ENCODE measurements at places on chromosomes 12 and 14.
A peak's percentile ranks its signal among the peaks of the same experiment; 100 is the strongest.

GRCh38 chr12:89678225-89678624 lies 30.4 kb downstream of the ATP2B1 start:
- H3K4me1 ChIP-seq = peaks cover 10% of the 10 kb centered on the region
- no peaks in the 10 kb centered on the region for H3K27me3 ChIP-seq
- no peak overlapping the region for H3K4me3 ChIP-seq
- peaks cover 9% of the 10 kb centered on the region for H3K36me3 ChIP-seq
- no peak for DNase-seq

DNA sequence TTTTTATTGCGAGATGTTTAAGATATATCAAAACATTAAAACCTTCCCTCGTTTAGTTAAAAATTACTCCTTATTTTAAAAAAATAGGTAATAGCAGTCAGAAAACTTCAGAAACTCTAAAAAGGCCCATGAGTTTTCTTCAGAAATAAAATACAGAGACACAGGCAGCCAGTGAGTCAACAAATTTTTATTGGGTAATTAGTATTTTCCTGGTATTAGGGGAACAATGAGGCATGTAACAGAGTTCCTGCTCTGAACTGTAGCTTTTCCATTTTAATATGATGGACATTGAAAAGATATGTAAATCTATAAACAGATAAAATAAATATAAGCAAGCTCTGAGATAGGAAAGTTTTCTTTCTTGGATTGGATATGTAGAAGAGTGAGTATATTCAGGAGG lies 399 bp upstream of the ZNF705A start:
- DNase-seq = no peak
- H3K27me3 ChIP-seq = peaks cover 47% of the 10 kb centered on the region
- peaks cover 9% of the 10 kb centered on the region for H3K4me1 ChIP-seq
- no peaks in the 10 kb centered on the region for H3K36me3 ChIP-seq

DNA sequence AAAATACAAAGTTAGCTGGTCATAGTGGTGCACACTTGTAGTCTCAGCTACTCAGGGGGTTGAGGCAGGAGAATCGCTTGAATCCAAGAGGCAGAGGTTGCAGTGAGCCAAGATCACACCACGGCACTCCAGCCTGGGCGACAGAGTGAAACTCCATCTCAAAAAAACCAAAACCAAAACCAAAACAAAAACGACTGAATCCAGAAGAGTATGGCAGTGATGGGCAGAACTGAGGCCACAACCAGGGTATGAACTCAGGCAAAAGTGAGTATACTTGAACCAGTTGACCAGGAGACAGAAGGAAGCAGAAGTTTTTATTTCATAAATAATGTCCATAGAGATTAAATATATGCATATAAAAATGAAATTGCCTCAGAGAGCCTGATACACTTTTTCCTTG lies 620.0 kb upstream of the SEL1L start:
- H3K27ac ChIP-seq = no peak overlapping the region
- DNase-seq = no peak
- no peaks in the 10 kb centered on the region for H3K4me1 ChIP-seq
- H3K4me3 ChIP-seq = no peak overlapping the region
- no peaks in the 10 kb centered on the region for H3K27me3 ChIP-seq
- H3K36me3 ChIP-seq = no peaks in the 10 kb centered on the region

DNA sequence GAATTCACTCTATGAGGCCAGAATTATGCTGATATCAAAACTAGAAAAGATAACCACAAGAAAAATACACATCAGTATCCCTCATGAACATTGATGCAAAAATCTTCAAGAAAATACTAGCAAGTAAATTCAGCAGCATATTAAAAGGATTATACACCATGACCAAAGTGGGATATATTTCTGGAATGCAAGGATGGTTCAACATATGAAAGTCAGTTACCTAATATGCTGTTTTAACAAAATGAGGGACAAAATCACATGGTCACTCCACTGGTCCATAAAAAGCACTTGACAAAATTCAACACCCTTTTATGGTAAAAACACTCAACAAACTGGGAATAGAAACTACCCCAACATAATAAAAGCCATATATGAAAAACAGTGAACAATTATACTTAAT lies 40.3 kb downstream of the TECPR2 start:
- DNase-seq = no peak
- no peak overlapping the region for H3K27ac ChIP-seq
- H3K4me1 ChIP-seq = no peaks in the 10 kb centered on the region
- no peak overlapping the region for H3K4me3 ChIP-seq

DNA sequence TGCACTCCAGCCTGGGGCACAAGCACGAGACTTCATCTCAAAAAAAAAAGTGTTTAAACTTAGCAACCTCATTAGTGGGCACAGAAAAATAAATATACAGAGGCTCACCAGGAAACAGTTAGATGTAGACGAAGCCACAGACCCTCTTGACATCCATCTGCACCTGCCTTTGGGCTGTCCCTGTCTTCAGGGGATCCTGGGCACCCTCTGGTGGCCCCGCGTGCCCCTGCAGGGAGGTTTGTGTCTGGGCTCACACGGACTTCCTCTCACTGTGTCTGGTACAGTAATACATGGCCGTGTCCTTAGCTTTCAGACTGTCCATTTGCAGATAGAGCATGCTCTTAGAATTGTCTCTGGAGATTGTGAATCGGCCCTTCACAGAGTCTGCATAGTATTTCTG lies 916.5 kb downstream of the TMEM121 start:
- H3K4me3 ChIP-seq = no peak overlapping the region
- no peaks in the 10 kb centered on the region for H3K4me1 ChIP-seq
- no peak overlapping the region for H3K27ac ChIP-seq
- peak; percentile 81 for DNase-seq

DNA sequence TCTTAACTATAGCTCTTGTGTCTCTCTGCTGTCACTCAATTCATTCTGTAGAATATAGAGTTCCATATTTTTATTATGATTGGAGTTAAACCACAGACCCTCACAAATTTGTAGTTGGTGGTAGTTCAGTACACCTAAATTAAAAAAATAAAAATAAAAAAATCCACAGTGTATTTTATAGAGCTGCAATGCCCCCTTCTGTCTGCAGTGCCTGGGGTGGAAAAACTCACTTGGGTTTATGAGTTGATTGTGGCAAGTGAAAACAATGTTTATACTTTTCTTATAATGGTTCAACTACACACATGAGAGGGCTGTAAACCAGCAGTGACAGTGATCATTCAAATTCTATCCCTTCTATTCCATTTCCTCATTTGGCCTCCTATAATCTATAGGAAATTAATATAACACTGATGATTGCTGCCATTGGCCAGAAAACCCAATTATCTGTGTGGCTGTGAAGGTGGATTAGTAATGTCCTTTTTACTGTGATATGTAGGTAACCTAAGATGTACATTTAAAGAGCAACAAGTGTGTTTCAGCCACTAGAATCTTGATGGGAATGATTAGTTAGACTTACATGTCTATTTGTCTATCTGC lies 166.9 kb upstream of the LRIG3 start:
- H3K36me3 ChIP-seq = no peaks in the 10 kb centered on the region
- H3K27me3 ChIP-seq = no peaks in the 10 kb centered on the region
- no peak overlapping the region for H3K4me3 ChIP-seq

DNA sequence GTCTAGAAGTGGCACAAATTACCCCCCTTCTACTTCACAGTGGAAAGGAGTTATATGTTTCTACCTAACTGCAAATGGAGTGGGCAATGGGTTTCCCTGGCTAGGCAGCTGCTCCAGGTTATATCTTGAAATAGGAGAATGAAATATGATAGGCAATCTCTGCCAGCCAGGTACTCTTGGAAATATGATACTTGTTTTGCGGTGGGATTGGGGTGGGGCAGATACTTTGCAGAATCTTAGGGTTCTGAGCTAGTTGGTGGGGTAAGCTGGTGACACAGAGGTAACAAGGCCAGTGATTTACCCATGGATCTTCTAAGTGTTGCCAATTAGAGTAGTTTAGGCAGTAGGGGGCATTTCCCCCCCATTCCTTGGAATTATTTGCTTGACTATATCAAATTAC lies 140.1 kb downstream of the ATP23 start:
- H3K27me3 ChIP-seq = peaks cover 2% of the 10 kb centered on the region
- H3K4me3 ChIP-seq = no peak overlapping the region
- no peaks in the 10 kb centered on the region for H3K36me3 ChIP-seq
- DNase-seq = no peak
- H3K27ac ChIP-seq = no peak overlapping the region

GRCh38 chr14:94572637-94573303 lies 8.5 kb upstream of the SERPINA5 start:
- H3K4me1 ChIP-seq = no peaks in the 10 kb centered on the region
- no peak overlapping the region for H3K27ac ChIP-seq
- H3K27me3 ChIP-seq = no peaks in the 10 kb centered on the region
- no peak overlapping the region for H3K4me3 ChIP-seq
- no peak for DNase-seq
- no peaks in the 10 kb centered on the region for H3K36me3 ChIP-seq

DNA sequence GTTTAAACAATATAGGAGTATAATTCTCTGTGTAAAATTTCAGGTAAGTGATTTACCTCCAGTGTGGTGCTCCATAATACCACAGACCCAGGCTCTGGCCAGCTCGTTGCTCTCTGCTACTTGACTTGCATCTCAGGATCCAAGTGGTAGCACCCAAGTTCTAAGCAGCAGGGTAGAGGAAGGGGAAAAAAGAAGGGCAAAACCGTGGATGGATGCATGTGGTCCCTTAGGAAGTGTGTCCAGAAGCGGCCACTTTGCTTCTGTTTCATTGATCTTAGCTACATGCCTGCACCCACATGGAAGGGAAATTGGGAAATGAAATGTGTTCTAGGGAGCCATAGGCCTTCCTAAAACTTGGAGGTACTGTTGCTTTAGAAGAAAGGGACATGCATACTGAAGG lies 48.6 kb upstream of the HMGA2 start:
- no peaks in the 10 kb centered on the region for H3K4me1 ChIP-seq
- H3K27ac ChIP-seq = no peak overlapping the region
- peaks cover 6% of the 10 kb centered on the region for H3K27me3 ChIP-seq
- H3K4me3 ChIP-seq = no peak overlapping the region
- no peaks in the 10 kb centered on the region for H3K36me3 ChIP-seq
- no peak for DNase-seq

- peak overlapping the region; percentile 54 for H3K4me3 ChIP-seq
- H3K27ac ChIP-seq = peak overlapping the region; percentile 90
- DNase-seq = peak; percentile 60
- peaks cover 35% of the 10 kb centered on the region for H3K4me1 ChIP-seq
- no peaks in the 10 kb centered on the region for H3K27me3 ChIP-seq
Measured at GRCh38 chr14:39228509-39229221, 5.0 kb upstream of the MIA2 start.

GRCh38 chr12:93745286-93745685 lies 68.1 kb downstream of the CRADD start:
- DNase-seq = no peak
- no peak overlapping the region for H3K27ac ChIP-seq
- H3K27me3 ChIP-seq = no peaks in the 10 kb centered on the region
- no peak overlapping the region for H3K4me3 ChIP-seq
- H3K36me3 ChIP-seq = no peaks in the 10 kb centered on the region

GRCh38 chr12:100508751-100509150 lies 35.1 kb downstream of the NR1H4 start:
- no peaks in the 10 kb centered on the region for H3K36me3 ChIP-seq
- H3K4me3 ChIP-seq = no peak overlapping the region
- no peaks in the 10 kb centered on the region for H3K4me1 ChIP-seq
- no peak overlapping the region for H3K27ac ChIP-seq
- H3K27me3 ChIP-seq = no peaks in the 10 kb centered on the region

- H3K27me3 ChIP-seq = peaks cover 17% of the 10 kb centered on the region
- H3K4me1 ChIP-seq = peaks cover 2% of the 10 kb centered on the region
- no peak overlapping the region for H3K27ac ChIP-seq
- no peak for DNase-seq
Measured at GRCh38 chr12:101690544-101691098, 6.8 kb upstream of the CHPT1 start.

GRCh38 chr14:104897330-104898194 lies 27.1 kb upstream of the PLD4 start:
- no peak overlapping the region for H3K27ac ChIP-seq
- peak; percentile 50 for DNase-seq
- H3K4me1 ChIP-seq = peaks cover 3% of the 10 kb centered on the region

DNA sequence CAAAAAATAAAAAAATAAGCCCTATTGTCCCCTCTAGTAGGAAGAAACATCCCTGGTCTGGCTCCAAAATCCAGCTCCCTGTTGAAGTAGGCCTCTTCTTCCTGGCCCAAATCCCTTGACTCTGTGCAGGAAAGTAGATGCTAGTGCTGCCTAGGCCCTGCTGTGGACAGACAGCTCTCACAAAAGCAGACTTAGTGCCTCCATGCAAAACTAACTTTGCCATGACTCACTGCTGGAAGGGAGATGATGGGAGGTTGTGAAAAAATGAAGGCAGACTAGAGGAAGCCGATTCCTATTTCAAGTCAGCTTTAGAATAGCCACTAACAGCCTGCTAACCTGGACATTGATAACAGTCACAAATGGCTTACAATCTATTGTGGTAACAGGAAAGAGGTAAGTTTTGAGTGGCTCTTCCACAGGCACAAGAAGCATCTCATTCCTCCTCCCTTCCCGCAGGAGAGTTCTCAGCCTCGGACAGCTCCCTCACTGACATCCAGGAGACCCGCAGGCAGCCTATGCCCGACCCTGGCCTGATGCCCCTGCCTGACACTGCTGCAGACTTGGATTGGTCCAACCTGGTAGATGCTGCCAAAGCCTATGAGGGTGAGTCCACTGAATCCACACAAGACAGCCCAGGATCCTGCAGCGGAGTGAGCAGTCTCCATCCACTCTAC lies 198.9 kb upstream of the RGS6 start:
- H3K4me3 ChIP-seq = no peak overlapping the region
- no peak for DNase-seq
- H3K27me3 ChIP-seq = no peaks in the 10 kb centered on the region
- H3K4me1 ChIP-seq = peaks cover 2% of the 10 kb centered on the region
- H3K36me3 ChIP-seq = peaks cover 67% of the 10 kb centered on the region

- H3K4me1 ChIP-seq = no peaks in the 10 kb centered on the region
- peaks cover 2% of the 10 kb centered on the region for H3K27me3 ChIP-seq
- no peaks in the 10 kb centered on the region for H3K36me3 ChIP-seq
- H3K4me3 ChIP-seq = no peak overlapping the region
- no peak overlapping the region for H3K27ac ChIP-seq
- DNase-seq = no peak
Measured at GRCh38 chr14:62017651-62018230, 255.5 kb downstream of the SNAPC1 start.

- H3K27ac ChIP-seq = no peak overlapping the region
- DNase-seq = no peak
- H3K4me1 ChIP-seq = peaks cover 4% of the 10 kb centered on the region
- H3K27me3 ChIP-seq = peaks cover 25% of the 10 kb centered on the region
- H3K4me3 ChIP-seq = no peak overlapping the region
- no peaks in the 10 kb centered on the region for H3K36me3 ChIP-seq
Measured at GRCh38 chr14:54589076-54589475, 22.1 kb downstream of the SAMD4A start.

GRCh38 chr12:25200703-25201102 lies 5.7 kb downstream of the ETFRF1 start:
- no peak overlapping the region for H3K27ac ChIP-seq
- DNase-seq = no peak
- H3K4me3 ChIP-seq = no peak overlapping the region
- peaks cover 8% of the 10 kb centered on the region for H3K4me1 ChIP-seq
- peaks cover 19% of the 10 kb centered on the region for H3K36me3 ChIP-seq
- no peaks in the 10 kb centered on the region for H3K27me3 ChIP-seq

- H3K4me3 ChIP-seq = no peak overlapping the region
- H3K27me3 ChIP-seq = peaks cover 4% of the 10 kb centered on the region
Measured at GRCh38 chr14:53538316-53538881, 385.3 kb upstream of the DDHD1 start.
